ENCODE measurements at places on chromosomes 5 and 9. TPM values are rescaled to one million over a fixed set of nuclear protein-coding genes. Genes with fewer than 3 reads are reported as not detected.

Gene DIPK1B
- total RNA-seq: 9.6 TPM

GRCh38 chr9:127950513-127951289 lies 13.0 kb upstream of the DPM2 start:
- H3K27me3 ChIP-seq: no peaks in the 10 kb centered on the region
- H3K36me3 ChIP-seq: peaks cover 49% of the 10 kb centered on the region
- H3K27ac ChIP-seq: no peak overlapping the region
- H3K4me1 ChIP-seq: peaks cover 20% of the 10 kb centered on the region

- no peak overlapping the region for H3K4me3 ChIP-seq
- DNase-seq: no peak
- H3K27me3 ChIP-seq: no peaks in the 10 kb centered on the region
- H3K4me1 ChIP-seq: peaks cover 4% of the 10 kb centered on the region
- H3K36me3 ChIP-seq: peaks cover 15% of the 10 kb centered on the region
- no peak overlapping the region for H3K27ac ChIP-seq
Measured at GRCh38 chr9:123872710-123873109, 57.2 kb downstream of the DENND1A start.

DNA sequence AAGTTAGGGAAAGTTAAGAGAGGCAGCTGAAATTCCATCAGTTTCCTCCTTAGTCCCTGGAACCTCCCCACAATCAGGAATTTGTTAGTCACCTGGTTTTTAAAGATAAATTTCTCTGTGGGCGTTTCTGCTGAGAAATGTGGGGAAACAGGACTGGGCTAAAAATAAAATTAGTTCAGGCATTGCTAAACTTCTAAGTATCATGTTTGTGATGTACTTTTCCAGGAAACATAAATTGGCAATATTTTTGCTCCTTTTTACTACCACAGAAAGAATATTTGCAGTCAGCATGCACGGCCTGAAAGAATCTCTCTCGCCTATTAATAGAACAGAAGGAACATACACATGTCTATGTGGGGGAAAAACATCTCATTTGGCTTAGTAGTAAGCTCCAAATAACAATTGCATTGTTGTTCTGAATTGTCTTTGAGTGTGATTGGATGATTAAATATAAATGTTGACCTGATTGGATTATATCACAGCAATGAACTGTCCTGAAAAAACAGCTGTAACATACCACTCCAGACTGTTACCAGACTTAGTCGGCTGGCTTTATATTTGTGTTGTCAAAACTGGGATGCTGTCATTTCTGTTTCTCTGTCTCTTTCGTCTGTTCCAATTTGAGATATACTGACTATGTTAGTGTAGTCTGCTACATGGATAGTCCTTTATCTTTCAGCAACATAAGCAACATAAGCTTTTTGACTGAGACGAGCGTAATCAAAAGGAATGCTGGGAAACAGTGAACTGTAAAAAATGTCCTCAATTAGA lies 12.9 kb downstream of the TJP2 start:
- no peaks in the 10 kb centered on the region for H3K4me1 ChIP-seq
- no peaks in the 10 kb centered on the region for H3K36me3 ChIP-seq
- no peak overlapping the region for H3K4me3 ChIP-seq
- no peaks in the 10 kb centered on the region for H3K27me3 ChIP-seq

GRCh38 chr5:62596691-62597090 lies 18.1 kb downstream of the LRRC70 start:
- no peak for DNase-seq
- H3K27me3 ChIP-seq: no peaks in the 10 kb centered on the region
- H3K4me3 ChIP-seq: no peak overlapping the region
- no peaks in the 10 kb centered on the region for H3K4me1 ChIP-seq

DNA sequence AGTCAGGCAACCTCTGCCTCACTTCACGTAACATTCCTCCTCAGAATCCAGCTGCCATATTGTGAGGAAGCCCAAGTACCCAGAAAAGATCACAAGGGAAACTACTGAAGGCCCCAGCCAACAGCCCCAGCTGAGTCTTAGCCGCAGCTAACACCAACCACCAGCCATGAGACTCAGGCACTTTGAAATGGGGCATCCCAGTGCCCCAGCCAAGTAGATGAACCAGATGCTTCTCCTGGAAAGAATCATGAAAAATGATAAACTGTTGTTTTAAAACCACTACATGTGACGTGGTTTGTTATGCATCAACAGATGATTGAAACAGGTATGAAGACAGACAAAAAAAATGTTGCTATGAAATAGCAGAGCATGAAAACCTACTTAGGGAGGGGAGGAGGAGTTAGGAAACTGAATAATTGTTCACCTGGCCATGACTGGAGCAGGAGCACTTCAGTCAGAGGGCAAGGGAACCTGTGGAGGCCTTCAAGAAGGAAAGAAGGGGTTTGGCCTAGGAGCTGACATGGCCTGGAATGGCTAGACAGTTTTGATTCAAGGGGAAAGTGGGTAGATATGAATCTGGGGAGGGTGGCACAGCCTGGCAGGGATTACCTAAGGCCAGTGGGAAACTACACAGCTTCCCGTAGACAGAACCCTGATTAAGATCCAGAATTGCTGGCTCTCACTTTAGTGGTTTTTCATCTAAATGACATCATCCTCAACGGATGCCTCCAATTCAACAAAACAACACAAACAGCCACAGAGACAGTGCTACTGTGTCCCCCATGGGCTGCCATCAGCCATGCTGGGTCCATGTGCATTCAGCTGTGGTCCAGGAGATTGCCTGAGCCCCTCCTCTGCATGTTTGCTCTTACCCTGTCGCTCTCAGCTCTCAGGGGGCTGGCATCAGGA lies 211.6 kb downstream of the SYK start:
- H3K4me3 ChIP-seq: no peak overlapping the region
- H3K27me3 ChIP-seq: no peaks in the 10 kb centered on the region
- no peaks in the 10 kb centered on the region for H3K36me3 ChIP-seq
- no peak for DNase-seq
- H3K4me1 ChIP-seq: no peaks in the 10 kb centered on the region

Gene ATP6V0E1
- total RNA-seq: 116 TPM

DNA sequence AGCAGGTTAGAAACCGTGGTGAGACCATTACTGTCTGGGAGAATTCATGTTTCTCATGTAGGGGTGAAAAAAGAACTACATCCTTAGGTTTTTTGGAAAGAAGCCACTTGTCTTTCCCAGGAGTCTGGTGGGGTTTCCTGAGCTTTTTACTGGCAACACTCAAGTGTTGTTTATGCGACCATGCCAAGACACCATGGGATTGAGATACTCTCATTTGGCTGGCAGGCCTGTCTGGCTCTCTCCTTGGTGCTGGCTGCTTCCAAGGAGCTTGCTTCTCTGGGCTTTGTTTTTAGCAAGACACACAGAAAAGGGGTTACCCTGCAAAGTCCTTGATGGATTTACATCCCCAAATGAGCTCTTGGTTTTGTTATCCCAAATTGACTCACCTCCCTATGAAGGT lies 80.9 kb upstream of the ISL1 start:
- no peaks in the 10 kb centered on the region for H3K4me1 ChIP-seq
- no peak overlapping the region for H3K4me3 ChIP-seq
- DNase-seq: no peak
- no peak overlapping the region for H3K27ac ChIP-seq
- no peaks in the 10 kb centered on the region for H3K36me3 ChIP-seq

Gene LCN2
- total RNA-seq: not detected

DNA sequence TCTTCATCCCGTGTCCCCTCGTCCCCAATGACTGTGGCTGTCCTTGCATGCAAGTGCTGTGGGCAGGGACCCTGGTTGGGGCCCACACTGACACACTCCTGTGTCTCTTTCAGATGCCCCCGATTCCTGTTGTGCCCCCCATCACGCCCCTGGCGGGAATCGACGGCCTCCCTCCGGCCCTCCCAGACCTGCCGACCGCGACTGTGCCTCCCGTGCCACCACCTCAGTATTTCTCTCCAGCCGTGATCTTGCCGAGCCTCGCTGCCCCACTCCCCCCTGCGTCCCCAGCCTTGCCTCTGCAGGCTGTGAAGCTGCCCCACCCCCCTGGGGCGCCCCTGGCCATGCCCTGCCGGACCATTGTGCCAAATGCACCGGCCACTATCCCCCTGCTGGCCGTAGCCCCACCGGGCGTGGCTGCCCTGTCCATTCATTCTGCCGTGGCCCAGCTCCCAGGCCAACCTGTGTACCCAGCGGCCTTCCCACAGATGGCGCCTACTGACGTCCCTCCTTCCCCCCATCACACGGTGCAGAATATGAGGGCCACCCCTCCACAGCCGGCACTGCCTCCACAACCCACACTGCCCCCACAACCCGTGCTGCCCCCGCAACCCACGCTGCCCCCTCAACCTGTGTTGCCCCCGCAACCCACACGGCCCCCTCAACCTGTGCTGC lies 75.0 kb downstream of the WNK2 start:
- DNase-seq: no peak
- no peak overlapping the region for H3K4me3 ChIP-seq
- no peak overlapping the region for H3K27ac ChIP-seq
- no peaks in the 10 kb centered on the region for H3K27me3 ChIP-seq

DNA sequence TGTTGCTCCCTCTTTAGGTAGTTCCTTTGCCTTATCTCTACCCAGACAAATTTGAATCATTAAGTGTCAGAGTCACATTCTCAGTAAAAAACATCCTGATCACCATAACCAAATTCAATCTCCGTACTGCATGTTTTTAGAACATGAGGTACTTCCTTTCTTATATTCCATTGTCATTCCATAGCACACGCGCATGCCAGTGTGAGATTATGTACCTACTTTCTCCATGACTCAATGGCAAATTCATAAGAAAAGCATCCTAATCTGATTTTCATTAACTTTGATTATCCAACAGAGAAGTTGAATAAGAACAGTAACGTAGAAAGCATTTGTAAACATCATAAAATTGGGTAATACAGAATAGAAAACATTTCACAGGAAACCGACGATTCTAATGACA lies 1118.6 kb upstream of the CDH9 start:
- no peak overlapping the region for H3K4me3 ChIP-seq
- H3K36me3 ChIP-seq: no peaks in the 10 kb centered on the region
- no peak overlapping the region for H3K27ac ChIP-seq

Gene PRSS3
- not detected for total RNA-seq

GRCh38 chr5:10912435-10912834 lies 151.4 kb upstream of the DAP start:
- no peaks in the 10 kb centered on the region for H3K4me1 ChIP-seq
- H3K27me3 ChIP-seq: no peaks in the 10 kb centered on the region
- no peak overlapping the region for H3K27ac ChIP-seq
- no peaks in the 10 kb centered on the region for H3K36me3 ChIP-seq

Data from B cell (primary cell).